ENCODE measurements at places on chromosomes 5 and 9.

- DNase-seq: peak; percentile 48
Measured at GRCh38 chr5:99004960-99005359, 76.2 kb upstream of the CHD1 start.

GRCh38 chr5:60248901-60249300, 355.4 kb upstream of the PDE4D start:
- peak; percentile 49 for DNase-seq

- no peak for DNase-seq
Measured at GRCh38 chr5:139043157-139043905, 154.8 kb downstream of the SIL1 start.

GRCh38 chr5:178772351-178772750, 41.9 kb upstream of the ZNF354A start:
- no peak for DNase-seq

GRCh38 chr9:133737774-133738639, at the start of gene SARDH:
Gene SARDH, minus strand, starts transcription at chr9:133738352. Its CDS starts 4,179 bp downstream, at chr9:133734173.
- no peak for DNase-seq

- peak; percentile 80 for DNase-seq
Measured at GRCh38 chr5:91469517-91470165, 86.5 kb upstream of the ARRDC3 start.

- no peak for DNase-seq
Measured at GRCh38 chr9:121277518-121278295, 9.7 kb downstream of the GSN start.

- no peak for DNase-seq
Measured at GRCh38 chr5:134464988-134465815, 53.5 kb upstream of the CDKN2AIPNL start.

DNA sequence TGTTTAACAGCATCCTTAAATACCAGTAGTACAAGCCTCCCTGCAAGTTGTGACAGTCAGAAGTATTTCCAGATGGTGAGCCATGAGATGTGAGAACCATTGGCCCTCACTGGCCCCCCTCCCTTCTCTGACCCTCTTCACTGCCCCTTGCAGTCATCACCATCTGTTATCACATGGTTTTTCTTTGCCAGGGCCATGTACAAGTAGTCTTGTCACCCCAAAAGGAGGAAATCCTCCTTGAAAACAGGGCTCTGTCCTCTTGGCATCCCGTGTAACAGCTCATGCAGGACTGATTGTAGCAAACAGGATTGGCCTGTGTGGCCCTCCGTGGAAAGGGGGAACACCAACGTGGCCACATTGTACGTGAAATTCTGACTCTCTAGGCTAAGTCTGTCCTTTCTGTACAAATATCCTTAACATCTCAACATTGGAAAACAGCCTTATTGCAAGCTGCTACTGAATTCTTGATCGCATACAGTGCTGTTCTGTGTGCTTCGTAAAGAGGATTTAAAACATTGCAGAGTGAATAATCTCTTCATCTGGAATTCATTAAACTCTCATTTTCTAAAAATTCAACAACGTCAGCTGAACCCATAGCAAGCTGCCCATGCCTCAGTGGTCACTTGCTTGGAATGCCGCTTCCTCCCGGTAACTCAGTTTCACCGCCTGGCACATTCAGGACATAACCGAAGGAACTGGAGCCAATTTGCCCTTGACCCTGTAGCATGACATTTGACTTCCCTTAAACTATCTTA, 171.7 kb downstream of the ATPSCKMT start:
- no peak for DNase-seq

DNA sequence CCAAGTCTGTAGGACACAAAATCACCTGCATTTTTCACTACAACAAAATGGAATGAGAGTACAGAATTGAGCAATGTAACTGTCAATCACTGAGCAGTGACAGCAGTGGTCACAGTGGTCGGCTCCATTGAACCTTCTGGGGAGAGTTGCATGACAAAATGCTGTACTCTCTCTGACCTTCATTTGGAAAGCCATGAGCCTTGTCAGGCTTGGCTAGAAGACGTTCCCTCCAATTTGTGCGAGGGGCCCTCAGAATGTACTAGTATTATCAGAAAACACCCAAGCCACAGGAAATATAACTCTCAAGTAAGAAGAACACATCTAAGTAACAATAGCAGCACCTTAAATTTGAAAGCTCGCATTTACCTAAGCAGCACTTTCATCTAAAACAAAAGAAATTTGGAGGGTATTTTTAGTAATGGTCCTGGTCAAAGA, 425.6 kb upstream of the MEF2C start:
- DNase-seq: no peak

DNA sequence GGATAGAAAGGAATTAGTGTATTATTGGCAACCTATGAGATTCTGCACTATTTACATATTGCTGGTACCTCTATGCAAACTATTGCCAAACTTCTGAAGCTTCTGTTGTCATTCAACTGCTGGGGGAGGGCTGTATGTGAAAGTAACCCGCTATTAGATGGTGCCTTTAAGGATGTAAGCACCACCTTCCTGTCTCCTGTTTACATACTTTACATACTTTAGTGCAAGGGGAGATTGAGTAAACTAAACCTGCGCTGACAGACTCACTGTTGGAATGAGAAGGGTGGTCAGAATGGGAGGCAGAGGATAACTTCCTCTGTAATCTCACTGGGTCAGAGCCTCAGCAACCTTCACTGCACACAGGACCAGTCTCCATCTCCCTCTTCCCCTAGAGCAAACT, 123.8 kb downstream of the NR3C1 start:
- DNase-seq: no peak

DNA sequence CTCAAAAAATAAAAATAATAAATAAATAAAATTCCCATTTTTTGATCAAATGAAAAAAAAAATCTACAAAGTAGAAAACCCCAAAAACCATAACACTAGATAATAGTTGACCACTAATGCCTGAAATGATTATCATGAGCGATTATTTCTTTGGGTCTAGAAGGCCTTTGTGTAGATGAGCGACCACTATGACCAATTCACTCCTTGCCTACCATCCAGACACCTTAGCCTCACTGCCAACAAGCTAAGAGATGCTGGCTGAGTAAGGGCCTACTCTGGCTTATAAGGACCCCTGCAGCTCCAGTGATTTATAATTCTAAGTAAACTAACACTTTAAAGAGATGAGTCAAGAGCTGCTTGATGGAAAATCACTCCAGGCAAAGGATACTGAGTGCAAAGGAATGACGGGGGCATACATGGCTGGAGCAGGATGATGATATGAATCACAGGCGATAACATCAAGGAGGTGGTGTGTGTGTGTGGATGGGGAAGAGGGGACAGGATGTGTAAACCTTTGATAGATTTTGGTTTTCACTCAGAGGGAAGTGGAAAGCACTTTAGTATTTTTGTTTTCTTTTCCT, 4.8 kb upstream of the F2RL1 start:
- no peak for DNase-seq

DNA sequence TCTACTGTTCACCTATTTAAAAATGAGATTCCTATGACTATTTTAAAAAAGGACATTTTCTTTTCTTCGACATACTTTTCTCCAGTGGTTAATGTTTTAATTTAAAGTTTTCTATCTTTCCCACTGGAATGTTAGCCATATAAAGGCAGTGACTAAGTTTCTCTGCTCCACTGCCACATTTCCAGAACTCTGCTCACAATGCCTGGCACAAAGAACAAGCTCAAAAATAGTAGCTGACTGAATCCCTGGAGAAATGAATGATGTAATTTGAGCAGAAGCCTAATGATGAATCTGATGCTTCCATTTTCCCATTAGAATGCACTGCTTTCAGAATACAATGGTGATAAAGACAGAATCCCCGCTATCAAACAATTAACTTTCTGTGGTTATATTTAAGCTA, 817.8 kb downstream of the MTRR start:
- DNase-seq: no peak

GRCh38 chr9:94921656-94922055, 195.2 kb downstream of the AOPEP start:
- DNase-seq: no peak

DNA sequence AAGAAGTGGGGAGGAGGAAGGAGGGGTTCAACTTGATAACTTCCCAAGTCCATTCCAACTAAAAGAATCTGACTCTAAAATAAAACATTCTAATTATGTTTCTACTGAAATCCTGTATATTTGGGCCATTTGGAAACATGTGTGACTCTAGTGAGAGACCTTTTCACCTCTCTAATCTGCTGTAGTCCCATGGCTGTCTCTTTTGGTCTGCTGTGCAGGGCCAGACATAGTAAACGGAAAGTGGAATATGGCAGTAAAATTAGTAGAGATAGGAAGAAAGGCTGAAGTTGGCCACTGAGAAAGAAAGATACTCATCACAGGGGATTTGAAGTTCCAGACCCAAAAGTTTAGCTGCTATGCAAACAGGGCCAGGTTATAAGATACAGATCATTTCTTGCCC, 15.9 kb downstream of the RFX3 start:
- no peak for DNase-seq

GRCh38 chr5:111201705-111202104, 22.5 kb upstream of the CAMK4 start:
- no peak for DNase-seq

GRCh38 chr5:142235050-142235797, 89.6 kb downstream of the SPRY4 start:
- DNase-seq: no peak

- DNase-seq: no peak
Measured at GRCh38 chr5:133921979-133922378, 46.4 kb downstream of the C5orf15 start.

DNA sequence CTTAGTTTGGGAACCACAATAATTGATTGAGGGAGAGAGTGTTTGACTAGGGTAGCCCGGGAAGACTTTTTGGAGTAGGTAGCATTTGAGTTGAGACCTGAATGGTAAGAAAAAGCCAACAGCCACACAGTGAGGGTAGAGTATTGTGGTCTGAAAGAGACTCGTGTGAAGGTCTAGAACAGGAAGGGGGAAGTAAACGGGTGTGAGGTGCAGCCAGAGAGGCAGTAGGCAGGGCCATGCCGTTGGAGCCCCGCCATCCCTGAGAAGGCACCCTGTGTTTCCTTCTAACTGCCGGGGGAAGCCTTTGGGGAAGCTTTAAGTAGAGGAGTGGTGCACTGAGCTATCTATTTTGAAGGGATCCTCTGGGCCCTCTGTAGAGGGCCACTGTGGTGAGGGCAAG, 3.5 kb upstream of the F2RL2 start:
- DNase-seq: no peak

All from CD14-positive monocyte (primary cell).